ENCODE measurements at places on chromosomes 4 and X.

DNA sequence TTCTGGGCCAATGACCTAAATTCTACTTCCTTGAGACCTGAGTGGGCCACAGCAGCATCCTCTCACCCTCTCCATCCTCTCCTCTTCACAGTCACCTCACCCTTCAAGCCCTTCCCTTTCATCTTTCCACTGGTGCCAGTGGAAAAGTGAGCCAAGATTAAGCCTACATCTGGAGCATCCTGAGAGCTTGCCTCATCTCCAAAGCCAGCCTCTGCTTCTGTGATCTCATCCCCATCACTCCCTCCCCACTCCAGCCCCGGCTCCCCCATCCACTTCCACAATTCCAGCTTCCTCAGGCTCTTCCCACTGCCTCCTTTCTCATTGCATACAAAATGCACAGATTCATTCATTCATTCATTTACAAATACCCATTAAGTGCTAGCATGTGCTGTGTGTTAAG, 10.1 kb upstream of the RASL11B start:
- no peak overlapping the region for H3K4me3 ChIP-seq
- DNase-seq = no peak
- peaks cover 23% of the 10 kb centered on the region for H3K4me1 ChIP-seq
- H3K27ac ChIP-seq = no peak overlapping the region

- peaks cover 8% of the 10 kb centered on the region for H3K4me1 ChIP-seq
- H3K27ac ChIP-seq = no peak overlapping the region
Measured at GRCh38 chr4:54085284-54085683, 14.7 kb upstream of the GSX2 start.

- no peak for DNase-seq
- H3K27ac ChIP-seq = no peak overlapping the region
- no peaks in the 10 kb centered on the region for H3K4me1 ChIP-seq
Measured at GRCh38 chr4:121198251-121198650, 34.1 kb upstream of the TNIP3 start.

- H3K4me3 ChIP-seq = no peak overlapping the region
- no peaks in the 10 kb centered on the region for H3K4me1 ChIP-seq
- DNase-seq = no peak
- H3K27ac ChIP-seq = no peak overlapping the region
- H3K27me3 ChIP-seq = no peaks in the 10 kb centered on the region
Measured at GRCh38 chrX:17706676-17707075, 30.6 kb upstream of the SCML1 start.

GRCh38 chrX:119417376-119417775, 18.2 kb downstream of the SLC25A43 start:
- no peaks in the 10 kb centered on the region for H3K36me3 ChIP-seq
- H3K27me3 ChIP-seq = peaks cover 9% of the 10 kb centered on the region
- no peak overlapping the region for H3K27ac ChIP-seq
- no peak for DNase-seq
- no peaks in the 10 kb centered on the region for H3K4me1 ChIP-seq
- H3K4me3 ChIP-seq = no peak overlapping the region

DNA sequence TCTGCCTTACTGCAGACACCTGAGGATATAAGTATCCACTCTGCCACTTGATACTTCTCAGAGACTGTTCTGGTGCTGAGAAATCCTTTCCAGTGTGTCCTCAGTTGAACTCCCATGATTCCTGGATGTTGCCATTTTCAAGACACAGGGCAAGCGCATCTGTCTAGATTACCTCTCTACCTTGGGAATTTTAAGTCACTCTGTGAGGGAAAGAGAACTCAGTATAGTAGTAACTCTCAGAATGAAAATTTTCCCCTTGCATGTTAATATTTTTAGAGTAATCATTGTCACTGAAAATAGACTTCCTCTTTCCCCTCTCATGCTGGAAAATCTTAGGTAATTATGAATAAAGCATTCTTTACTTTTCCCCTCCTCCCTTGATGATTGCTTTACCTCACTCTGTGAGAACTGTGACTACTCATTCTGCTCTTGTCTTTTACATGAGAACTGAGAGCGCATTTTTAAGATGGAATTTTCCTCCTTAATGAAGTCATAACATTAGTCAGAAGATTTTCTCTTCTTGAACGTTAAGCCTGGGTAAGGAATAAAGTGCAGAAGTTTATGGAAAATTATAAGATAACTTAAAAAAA, 45.0 kb downstream of the TET2 start:
- no peak for DNase-seq
- H3K27me3 ChIP-seq = no peaks in the 10 kb centered on the region
- H3K4me1 ChIP-seq = 0 out of 2 replicates have a peak, but pooled peaks cover 7% of the 10 kb centered on the region

DNA sequence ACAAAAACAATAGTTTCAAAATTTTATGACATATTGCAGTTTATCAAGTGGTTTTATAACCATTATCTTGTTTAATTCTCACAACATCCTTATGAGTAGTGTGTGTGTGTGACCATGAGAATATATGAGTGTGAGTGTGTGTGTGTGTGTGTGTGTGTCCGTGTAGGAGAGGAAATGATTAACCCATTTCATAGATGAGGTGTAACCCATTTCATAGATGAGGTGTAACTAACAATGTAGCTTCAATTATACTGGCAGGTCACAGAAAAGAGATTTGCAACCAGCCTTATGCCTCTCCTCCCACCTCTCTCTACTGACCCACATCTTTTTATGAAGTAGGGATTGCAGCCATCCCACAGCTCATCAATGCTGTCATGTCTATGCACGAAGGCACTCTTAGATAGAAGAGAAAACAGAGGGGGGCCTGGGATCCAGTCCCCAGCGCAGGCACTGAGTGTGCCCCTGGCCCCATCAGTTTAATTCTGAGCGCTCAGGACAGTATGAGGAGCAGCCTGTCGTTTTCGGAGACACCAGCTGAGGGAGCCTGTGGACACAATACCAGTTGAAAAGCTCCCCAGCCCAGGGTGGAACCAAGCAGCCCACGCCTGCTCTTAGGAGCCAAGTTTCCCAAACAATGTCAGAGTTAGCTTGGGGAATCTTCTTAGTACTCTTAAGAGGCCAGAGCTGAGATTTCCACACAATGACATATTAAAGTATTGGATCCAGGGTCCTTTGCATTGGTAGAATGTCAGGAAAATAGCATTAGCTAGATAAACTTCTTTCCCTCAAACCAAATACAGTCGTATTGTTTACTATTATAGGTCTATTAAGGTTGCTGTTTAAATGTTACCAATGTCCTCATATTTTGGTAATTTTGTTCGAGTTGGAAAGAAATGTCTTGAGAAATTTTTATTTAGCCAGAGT, 88.6 kb downstream of the PALLD start:
- no peaks in the 10 kb centered on the region for H3K27me3 ChIP-seq
- DNase-seq = peak; percentile 62
- peaks cover 52% of the 10 kb centered on the region for H3K4me1 ChIP-seq
- no peak overlapping the region for H3K27ac ChIP-seq
- H3K4me3 ChIP-seq = no peak overlapping the region
- H3K36me3 ChIP-seq = peaks cover 5% of the 10 kb centered on the region

- H3K27me3 ChIP-seq = no peaks in the 10 kb centered on the region
- DNase-seq = no peak
- no peaks in the 10 kb centered on the region for H3K36me3 ChIP-seq
- no peaks in the 10 kb centered on the region for H3K4me1 ChIP-seq
- H3K4me3 ChIP-seq = no peak overlapping the region
Measured at GRCh38 chr4:4752576-4753401, 106.7 kb upstream of the MSX1 start.

- no peaks in the 10 kb centered on the region for H3K36me3 ChIP-seq
Measured at GRCh38 chr4:123327846-123328429, 68.7 kb upstream of the SPRY1 start.

DNA sequence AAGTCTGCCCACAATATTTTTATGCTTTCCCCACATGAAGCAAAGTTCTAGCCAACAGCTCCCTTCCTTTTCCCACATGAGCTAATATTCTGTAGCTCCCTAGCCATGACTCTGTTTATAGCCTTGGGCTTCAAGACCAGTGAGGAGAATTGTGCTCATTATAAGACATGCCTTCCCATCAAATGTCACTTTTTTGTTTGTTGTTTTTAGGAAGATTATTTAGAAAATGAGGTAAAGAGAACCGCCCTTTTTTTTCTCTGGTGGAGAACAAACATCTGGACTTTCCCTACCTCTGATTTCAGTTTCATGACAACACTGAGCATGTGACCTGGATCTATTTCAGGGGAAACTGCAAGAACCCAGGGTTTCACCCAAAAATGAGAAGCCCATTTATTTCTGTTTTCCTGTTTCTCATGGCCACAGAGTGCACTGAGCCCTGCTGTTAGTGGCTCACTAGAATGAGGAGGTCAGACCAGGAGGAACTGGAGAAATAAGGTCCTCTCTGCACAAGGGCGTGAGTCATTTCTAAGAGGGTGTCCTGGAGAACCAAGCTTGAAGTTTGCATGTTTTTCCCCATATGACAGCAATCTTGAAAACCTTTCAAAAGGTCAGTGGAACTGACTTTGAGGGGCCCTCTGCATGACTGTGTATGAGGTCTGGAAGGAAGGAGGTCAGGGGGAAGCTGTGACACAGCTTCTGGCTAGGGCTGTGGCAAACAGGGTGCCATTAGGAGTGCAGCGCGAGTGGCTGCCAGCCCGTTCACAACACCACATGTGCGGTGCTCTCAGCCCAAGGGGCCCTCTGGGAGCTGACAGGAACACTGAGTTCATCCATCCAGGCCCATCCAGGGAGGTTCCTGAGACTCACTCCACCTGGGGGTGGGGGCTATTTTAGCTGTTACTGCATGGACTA, 55.2 kb downstream of the CHST7 start:
- no peak overlapping the region for H3K4me3 ChIP-seq
- DNase-seq = no peak
- no peaks in the 10 kb centered on the region for H3K27me3 ChIP-seq
- H3K4me1 ChIP-seq = 0 out of 2 replicates have a peak, but pooled peaks cover 5% of the 10 kb centered on the region

GRCh38 chr4:105627620-105628019, 75.2 kb downstream of the ARHGEF38 start:
- no peaks in the 10 kb centered on the region for H3K36me3 ChIP-seq
- H3K4me1 ChIP-seq = peaks cover 23% of the 10 kb centered on the region
- no peak overlapping the region for H3K27ac ChIP-seq
- H3K4me3 ChIP-seq = no peak overlapping the region
- H3K27me3 ChIP-seq = no peaks in the 10 kb centered on the region

- no peak overlapping the region for H3K27ac ChIP-seq
Measured at GRCh38 chrX:38165023-38165422, 55.6 kb downstream of the SRPX start.

DNA sequence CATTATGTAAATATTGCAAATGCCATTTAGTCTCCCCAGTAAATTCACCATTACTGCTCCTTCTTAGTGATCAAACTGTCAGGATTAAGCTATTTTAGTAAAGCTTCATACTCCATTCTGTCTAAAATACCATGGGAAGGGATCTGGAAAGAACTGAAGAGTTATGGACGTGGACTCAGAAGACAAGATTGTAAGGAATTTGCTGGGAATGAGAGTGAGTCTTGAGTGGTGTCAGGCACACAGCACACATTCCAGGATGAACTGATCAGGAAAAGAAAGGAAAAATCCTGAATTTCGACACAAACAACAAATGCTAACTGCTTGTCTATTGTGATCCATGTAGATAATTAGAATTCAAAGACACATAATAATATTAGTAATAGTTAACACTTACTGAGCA, 311.0 kb downstream of the CENPC start:
- no peaks in the 10 kb centered on the region for H3K27me3 ChIP-seq
- no peak for DNase-seq
- H3K4me3 ChIP-seq = no peak overlapping the region
- H3K36me3 ChIP-seq = no peaks in the 10 kb centered on the region
- no peaks in the 10 kb centered on the region for H3K4me1 ChIP-seq
